ENCODE measurements at places on chromosomes 1 and 21.

DNA sequence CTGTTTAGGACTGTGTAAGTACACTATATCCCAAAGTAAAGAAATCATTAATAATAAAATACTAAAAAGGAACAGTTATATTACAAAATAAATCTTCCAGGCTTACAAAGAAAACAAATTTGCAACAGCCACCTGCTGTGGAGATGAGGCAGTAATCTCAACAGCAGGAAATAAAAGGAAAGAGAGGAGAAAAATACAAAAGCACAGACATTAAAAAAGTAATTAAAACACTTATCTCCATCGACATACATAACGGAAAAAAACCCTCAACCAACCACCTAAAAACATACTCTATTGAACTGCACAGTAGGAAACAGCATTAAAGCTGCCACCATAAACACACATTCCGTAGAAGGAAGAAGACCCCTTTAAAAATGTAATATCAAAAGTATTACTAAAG is 317.6 kb downstream of the DPYD start:
- DNase-seq, result no peak

DNA sequence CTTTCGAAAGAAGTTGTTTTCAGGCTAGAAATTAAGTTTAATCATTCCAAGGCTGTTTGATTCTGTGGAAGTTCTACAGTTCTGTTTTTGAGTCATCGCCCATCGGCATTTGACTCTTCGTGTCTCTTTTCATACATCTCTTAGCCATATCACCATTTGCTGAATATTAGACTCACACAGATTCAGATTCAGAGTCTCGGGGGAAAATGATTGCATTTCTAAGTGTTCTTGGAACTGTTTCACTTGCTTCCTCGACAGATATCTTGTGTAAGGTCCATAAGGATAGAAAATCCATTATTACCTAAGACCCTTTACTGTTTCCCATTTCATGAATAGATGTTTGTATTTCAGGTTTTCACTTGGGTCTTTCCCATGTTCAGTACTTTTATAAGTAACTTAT is 237.0 kb upstream of the SGIP1 start:
- DNase-seq, result no peak

- DNase-seq, result no peak
Measured at GRCh38 chr1:214454569-214455396, 96.6 kb downstream of the PTPN14 start.

DNA sequence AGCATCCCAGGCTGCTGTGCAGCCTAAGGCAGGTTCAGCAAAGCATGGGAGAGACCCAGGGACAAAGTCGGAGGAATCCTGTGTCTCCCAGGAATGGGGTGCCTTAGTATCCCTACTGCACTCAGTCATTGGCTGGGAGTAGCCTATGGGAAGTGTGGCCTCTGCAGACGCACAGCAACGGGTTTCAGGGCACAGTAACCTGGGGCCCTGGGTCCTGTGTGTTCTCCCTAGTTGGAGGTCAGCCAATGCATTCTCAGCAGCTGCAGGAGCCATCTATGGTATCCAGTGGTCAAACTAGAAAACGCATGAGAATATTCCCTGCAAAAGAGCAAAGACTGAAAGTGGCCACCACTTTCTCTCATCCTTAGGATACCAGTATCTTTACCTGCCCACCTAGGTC is 13.7 kb upstream of the C1orf21 start:
- no peak for DNase-seq

DNA sequence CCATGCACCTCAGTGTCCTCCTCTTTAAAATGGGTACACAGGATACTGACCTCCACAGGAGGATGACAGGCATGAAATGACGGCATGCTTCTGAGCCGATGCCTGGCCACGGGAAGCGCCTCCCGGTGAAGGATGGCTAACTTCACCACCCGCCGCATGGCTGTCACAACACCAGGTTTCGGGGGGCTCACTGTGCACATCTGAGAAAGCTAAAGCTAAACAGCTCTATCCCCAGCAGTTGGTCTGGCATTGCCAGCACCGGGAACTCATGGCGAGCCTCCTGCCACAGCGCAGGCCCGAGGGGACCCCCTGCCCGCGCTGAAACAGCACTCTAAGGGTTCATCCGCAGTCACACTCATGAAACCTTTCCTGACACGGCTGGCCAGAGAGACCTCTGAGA is 16.0 kb downstream of the NPHP4 start:
- DNase-seq, result no peak

DNA sequence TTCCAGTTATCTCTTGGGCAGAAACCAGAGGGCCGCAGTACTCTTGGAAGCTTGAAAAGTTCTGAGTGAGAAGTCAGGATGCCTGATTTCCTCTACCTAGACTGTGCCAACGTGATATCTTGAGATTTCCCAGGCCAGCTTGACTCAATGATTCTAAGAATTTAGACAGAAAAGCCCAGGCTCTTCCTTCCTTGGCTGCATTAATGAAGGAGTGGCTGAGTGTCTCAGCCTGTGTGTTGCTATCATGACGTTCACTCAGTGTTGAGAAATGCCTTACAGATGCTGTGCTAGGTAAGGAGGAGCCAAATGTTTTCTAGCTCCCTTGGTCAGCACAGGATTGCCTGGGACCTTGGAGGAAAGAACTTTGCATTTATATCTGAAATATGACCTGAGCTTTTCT is 454.1 kb upstream of the USP24 start:
- DNase-seq, result no peak

DNA sequence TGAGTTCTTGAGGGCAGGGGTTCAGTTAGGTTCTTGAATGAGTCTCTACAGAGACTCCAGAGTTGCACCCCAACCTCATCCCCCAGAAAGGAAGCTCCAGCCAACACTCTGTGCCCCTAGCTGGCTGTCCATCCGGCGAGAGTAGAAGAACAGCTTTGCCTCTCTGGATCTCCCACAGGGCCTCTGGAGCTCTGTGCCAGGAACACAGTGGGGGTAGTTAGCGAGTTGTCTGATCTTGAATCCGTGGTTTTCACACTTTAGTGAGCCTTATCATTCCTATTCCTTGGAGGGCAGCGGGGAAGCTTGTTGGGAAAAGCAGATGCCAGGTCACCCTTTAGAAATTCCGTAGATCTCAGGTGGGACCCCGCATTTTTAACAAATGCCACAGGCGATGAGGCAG is 45.0 kb downstream of the STUM start:
- no peak for DNase-seq

DNA sequence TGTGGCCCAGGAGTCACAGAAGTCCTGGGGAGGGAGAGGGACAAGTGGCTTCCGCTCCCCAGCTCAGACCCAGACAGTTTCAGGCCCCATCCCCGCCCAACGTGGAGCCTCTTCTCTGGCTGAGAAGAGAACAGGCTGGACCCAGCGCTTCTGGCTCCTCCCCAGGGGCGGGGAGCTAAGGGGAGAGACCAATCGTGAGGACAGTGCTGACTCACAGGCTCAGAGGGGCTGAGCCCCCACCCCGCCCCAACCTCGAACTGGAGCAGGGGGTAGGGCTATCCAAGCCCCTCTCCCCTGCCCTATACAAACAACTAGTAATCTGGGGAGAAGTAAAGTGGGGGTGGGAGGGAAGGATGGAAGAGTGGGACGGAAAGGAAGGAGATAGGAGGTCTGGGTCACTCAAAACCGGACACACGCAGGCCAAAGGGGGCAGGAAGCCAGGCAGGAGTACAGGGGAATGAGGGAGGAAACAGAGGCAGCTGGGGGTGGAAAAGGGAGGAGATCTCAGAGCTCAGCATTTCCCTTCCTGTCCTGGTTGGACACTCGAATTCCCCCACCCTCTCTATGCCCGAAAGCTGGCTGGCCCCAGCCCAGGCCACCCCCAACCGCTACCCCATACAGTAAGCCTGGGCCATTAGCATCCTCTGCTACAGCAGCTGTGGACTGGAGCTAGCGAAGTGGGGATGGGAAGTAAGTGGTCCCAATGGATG is at the start of gene SHC1:
SHC1 (minus strand) TSS at position 117 of the 710 bp plus-strand sequence. CDS start 221 bp downstream, outside the sequence.
- DNase-seq, result no peak

- DNase-seq, result no peak
Measured at GRCh38 chr21:21210552-21210951, 212.3 kb downstream of the NCAM2 start.

DNA sequence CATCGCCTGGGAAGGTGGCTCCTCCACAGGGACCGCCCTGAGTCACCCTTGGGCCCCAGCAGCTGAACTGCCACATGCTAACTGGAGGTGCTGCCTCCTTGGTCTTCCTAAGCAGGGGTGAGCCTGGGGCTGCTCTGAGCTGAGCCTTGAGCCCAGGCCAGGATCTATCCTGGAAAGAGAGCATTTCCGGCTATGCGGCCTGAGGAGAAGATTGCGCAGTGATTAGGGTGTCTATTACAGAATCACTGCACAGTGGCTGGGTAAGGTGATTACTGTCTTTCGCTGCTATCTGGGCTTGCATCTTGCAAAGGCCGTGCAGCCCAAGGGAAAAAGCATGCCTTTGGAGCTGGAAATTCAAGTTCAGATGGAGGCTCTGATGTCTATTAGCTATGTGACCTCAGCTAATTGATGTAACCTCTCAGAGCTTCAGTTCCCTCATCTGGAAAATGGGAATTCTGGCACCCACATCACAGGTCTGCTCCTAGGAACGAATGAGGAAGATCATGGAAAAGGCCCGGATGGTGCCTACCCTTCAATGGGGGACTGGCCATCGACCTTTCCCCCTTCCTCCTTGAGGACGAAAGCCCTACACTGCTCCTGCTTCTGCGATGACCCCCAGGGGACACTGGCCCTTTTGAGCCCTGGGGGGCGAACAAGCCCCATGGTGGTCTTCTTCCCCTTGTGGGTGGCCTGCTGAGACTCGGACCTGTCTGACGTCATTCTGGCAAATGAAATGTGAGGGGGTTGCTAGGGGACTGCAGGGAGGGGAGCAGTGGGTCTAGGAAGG is 38.0 kb downstream of the GPR161 start:
- no peak for DNase-seq

- DNase-seq, result no peak
Measured at GRCh38 chr1:93649231-93649630, 32.4 kb downstream of the BCAR3 start.

GRCh38 chr21:14361958-14362357 is 21.0 kb downstream of the HSPA13 start:
- no peak for DNase-seq

GRCh38 chr1:104466068-104466467 is 716.4 kb downstream of the AMY1C start:
- DNase-seq, result no peak

GRCh38 chr21:39788383-39788782 is 43.4 kb downstream of the IGSF5 start:
- peak; percentile 50 for DNase-seq

All from NCI-H2171 (cell line).